ENCODE measurements at places on chromosomes 16 and 17.

GRCh38 chr17:19702217-19702641 is 14.2 kb downstream of the SLC47A2 start:
- DNase-seq = no peak

GRCh38 chr16:47664653-47665325 is 203.7 kb downstream of the PHKB start:
- DNase-seq = no peak

GRCh38 chr17:45584092-45585036 is 93.8 kb upstream of the PLEKHM1 start:
- no peak for DNase-seq

DNA sequence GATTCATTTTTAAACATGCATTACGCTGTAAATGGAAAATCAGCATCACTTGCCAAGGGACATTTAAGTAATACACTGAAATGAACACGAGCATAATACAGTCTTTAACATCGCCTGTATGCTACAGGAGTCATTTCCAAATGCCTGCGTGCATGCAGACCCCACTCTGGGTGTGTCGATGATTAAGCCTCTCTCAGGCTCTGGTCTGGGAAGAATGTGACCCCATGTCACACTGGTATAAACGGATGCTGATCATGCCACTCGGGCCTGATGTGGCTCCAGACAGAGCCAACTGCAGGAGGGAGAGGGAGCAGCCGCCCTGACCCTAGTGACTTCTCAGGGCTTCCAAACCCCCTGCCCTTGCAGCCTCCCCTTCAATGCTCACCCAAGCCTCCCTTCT is 10.8 kb downstream of the EMP2 start:
- no peak for DNase-seq

DNA sequence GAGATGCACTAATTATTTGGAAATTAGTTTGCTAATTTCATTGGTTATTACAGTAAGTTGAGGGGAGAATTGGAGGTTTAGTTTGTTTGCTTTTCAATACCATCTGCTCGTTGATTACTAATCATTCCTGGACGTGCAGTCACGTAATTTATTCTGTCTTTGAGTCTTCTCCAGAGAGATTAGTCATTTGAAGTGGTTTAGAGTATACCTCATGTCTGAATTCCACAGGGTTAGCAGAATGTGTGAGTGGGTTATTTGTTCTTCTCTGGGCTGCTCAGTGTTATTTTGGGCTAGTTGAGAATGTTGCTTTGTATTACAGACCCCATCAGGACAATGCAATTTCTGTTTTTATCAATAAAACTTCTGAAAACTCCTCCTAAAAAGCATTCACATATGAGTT is 265.0 kb downstream of the RBFOX1 start:
- DNase-seq = no peak

DNA sequence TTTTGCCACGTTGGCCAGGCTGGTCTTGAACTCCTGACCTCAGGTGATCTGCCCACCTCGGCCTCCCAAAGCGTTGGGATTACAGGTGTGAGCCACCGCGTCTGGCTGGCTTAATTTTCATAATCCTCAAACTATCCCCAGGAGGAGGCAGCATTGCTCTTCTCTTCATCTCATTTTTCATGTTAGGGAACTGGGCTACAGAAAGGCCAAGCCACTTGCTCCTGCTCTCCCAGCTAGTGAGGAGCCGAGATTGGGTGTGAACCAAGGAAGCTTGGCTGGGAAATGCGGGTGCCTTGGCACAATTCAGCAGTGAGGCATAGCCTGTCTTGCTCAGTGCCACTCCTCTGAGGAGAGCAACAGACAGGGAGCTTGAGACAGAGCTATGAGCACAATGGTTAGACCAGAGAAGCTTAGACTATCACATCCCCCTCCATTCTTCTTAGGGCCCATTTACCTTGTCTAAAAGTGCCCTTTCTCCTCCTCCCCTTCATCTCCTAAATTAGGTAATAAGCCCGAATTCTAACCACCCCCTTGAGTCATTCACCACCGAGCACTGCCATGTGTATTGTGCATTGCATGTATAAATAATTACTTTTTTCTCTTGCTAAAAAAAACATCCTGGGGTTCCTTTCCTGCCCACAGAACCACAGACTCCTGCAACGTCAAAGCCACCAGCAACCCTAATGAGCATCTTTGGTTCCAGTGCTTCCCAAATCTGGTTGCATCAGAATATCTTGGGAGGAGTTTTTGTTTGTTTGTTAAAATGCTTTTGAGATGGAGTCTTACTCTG is 20.0 kb upstream of the KIF19 start:
- DNase-seq = no peak

- no peak for DNase-seq
Measured at GRCh38 chr17:32903774-32904673, 23.9 kb upstream of the TMEM98 start.

GRCh38 chr17:79029327-79030009 is 5.5 kb downstream of the C1QTNF1 start:
- no peak for DNase-seq

DNA sequence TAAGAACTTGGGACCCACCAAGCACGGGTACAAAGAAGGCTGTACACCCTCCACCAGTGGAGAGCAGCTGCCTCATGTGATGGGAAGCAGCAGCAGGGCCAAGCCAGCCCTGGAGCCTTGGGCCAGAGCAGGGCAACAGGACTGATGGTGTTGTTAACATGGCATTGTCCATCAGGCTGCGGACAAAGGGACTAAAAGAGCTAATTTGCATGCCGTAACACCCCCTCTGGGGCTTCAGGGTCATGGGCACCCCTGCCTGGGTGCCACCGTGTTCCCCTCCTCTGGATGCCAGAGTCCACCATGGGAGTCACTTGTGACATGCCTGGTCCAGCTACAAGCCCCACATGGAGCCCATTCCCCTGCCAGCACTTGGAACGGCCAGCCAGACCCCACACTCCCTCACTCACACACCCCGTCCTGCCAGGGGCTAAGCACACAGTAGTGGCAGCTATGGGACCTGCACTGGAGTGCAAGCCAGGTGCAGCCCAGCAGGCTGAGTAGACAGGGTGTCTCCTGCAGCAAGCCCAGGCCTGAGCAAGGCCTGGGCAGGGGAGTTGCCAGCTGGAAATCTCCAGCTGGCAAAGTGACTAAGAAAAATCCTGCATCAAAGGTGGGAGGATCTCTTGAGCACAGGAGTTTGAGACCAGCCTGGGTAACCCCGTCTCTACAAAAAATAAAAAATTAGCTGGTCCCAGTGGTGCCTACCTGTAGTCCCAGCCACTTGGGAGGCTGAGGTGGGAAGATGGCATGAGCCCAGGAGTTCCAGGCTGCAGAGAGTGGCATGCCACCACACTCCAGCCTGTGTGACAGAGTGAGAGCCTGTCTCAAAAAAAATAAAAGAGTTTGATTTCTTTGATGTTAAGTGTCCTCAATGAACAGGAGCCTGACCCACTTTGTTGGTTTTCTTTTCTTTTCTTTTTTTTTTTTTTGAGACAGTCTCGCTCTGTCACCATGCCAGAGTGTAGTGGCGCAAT is 33.7 kb downstream of the NOL11 start:
- DNase-seq = no peak

GRCh38 chr16:66400503-66401380 is 26.4 kb upstream of the BEAN1 start:
- no peak for DNase-seq

- DNase-seq = no peak
Measured at GRCh38 chr16:10665166-10665565, 29.6 kb downstream of the TEKT5 start.

DNA sequence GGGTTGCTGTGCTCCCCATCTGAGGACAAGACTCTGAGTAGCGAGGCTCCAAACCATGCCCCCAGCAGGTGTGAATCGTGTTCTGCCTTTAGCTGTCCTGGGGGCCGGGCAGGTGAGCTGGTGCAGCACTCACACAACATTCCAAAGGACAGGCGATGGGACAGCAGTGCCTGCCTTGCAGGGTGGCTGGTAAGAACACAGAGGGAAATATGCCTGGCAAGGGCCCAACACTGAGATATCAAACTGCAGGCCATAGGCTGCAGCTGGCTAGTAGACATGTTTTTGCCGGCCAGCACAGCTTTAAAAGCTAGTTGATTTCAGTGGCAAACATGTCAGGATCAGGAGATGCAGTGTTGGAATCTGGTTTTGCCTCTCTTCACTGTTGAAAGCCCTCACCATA is 23.6 kb downstream of the CLEC16A start:
- no peak for DNase-seq

- no peak for DNase-seq
Measured at GRCh38 chr17:48440669-48441068, 10.7 kb upstream of the SKAP1 start.

- DNase-seq = no peak
Measured at GRCh38 chr17:55289106-55289446, 24.3 kb downstream of the HLF start.

DNA sequence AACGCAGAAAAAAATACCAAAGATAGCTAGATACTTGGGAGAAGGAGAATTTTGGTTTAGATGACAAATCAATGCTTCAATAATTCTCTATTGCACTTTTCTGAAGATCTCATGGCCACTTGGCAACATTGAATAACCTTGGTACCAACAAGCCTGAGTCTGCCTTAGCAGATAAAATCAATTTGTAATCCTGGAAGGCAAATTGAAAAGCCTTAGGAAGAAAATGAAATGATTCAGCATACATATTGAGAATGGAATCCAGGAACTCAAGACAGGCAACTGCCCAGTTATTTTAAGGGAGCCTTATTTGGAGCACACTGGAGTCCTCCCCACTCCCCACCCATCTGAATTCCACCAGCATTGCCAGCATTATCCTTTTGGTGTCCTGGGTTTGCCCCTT is 109.3 kb upstream of the SOX9 start:
- DNase-seq = no peak

DNA sequence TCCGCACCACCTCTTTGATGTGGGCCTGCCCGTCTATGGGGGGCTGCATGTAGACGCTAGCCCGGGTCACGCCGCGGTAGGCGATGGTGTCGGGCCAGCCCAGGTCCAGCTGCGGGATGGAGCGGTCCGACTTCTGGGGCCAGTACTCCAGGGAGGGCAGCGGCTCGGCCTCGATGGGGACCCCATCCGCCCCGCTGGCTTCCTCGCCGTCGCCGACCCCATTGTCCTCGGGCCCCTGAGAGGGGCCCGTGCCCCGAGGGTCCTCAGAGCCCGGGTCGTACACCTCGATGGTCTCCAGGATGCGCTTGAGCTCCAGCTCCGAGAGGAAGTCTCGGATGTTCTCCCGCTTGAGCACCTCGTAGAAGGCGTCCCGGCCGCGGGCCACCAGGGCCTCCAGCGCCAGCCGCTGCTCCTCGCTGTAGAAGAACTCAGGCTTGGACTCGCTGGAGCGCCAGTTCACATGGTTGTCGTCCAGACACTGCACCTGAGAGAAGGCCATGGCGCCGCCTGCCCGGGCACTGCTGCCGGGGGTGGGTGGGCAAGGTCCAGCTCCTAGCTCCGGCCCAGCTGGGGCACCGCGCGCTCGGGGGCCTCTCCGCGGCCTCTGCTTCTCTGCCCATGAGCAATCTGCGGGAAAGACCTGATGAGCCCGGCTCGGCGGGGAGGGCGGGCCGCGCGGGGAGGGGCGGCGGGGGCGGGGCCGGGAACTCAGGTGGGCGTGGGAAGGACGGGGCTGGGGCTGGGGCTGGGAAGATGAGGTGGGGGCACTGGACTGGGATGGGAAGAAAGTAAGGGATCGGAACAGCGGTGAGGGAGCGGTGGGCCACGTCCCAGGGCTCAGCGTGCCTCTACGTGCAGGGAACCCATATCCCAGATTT is 782 bp downstream of the FAM83G start:
- no peak for DNase-seq

DNA sequence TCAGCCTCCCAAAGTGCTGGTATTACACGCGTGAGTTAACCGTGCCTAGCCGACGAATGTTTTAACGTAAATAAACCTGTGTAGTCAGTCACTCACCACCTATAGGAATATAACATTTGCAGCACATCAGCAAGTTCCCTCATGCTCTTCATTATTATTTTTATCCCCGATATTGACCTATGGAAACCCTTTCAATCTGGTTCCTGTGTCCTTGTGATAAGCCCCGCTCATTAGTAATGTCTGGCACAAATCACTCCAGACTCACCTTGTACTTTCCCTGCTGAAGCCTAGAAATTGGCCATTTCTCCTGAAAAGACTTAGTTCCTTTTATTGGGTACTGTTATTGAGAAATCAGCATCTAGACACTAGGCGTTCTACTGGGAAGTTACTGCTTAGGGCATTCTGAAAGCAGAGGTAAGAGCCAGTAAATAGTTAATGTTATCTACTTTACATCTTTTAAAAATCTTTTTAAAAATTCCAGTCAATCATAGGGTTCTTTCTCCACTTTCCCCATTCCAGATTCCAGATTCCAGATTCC is 1.5 kb upstream of the PHKG2 start:
- DNase-seq = no peak

DNA sequence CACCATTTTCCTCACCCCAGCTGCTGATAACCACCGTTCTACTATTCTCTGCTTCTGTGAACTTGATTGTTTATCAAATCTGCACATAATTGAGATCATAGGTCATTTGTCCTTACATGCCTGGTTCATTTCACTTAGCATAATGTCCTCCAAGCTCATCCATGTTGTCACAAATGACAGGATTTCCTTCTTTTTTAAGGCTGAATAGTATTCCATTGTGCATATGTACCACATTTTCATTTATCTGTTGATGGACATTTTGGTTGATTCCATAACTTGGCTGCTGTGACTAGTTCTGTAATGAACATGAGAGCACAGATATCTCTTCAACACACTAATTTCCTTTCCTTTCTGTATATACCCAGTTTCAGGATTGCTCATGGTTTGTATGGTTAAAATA is 225.3 kb upstream of the TBX2 start:
- no peak for DNase-seq

DNA sequence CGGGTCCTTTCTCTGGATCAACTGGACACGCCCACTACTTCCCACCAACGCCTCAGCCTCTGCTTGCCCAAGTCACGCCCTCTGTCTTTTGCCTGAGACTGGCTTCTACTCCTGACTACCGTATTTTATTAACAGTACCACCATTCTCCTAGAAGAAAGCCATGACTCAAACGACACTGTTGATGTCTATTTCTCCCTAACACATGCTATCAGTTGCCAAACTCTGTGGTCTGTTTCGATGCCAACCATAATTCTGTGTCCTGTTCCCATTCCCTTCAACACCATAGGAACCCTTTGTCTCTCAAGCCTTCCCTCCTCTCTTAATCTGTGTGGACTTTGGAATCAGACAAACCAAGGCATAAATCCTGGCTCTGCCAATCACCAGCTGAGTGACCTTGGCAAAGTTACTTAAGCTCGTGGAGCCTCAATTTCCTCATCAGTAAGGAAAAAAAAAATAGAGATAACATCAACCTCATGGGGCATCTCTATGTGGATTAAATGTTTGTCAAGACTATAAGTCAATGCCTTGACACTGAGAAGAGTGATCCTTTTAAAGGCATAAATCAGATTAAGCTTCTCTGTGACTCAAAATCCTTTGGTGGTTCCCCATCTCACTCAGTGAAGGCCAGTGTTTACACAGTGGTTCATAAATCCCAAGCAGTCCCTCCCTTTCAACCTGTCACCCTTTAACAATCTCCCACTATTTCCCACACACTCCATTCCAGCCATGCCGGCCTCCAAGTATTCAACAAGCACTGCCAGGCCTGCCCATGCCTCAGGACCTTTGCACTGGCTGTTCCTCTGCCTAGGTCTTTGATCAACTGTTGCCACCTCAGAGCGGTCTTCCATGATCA is 45.6 kb downstream of the ERN1 start:
- DNase-seq = no peak

- no peak for DNase-seq
Measured at GRCh38 chr16:50025537-50025931, 509 bp downstream of the CNEP1R1 start.
